ENCODE measurements at places on chromosomes 5 and 9.

DNA sequence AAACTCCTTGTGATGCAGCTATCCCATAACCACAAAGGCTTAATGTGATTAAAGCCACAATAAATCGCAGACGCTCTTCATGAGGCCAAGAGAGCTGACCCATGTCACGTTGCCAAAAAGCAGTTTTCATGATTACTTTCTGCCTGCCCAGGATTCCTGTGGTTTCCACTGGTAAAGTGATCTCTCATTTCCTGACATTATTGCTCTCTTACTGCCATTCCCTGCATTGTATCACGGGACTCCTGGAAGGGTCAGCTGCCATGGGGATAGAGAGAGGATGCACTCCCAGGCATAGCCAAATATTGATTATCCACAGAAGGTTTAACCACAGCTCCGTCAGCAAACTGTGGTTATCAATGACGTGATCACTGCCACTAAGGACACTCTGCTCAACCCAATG, 103.8 kb upstream of the SLC1A3 start:
- no peak for DNase-seq

DNA sequence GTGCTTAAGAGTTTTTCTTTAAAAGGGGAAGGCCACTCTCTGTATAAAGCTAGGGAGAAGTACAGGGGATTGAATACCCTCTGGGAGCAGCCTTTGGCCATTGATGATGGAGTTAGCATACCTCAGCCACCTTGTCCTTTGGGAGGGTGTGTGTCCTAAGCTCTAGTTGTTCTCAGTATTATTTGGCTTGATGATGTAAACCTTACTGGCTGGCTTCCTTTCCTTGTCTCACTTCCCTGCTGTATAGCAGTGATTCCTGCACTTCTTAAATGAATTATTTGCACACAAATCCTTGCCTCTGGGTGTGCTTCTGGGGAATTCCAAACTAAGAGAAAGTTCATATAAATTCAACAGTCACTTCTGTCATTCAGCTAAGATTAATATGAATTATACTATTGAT, 234.9 kb upstream of the RIOK2 start:
- DNase-seq, result no peak

DNA sequence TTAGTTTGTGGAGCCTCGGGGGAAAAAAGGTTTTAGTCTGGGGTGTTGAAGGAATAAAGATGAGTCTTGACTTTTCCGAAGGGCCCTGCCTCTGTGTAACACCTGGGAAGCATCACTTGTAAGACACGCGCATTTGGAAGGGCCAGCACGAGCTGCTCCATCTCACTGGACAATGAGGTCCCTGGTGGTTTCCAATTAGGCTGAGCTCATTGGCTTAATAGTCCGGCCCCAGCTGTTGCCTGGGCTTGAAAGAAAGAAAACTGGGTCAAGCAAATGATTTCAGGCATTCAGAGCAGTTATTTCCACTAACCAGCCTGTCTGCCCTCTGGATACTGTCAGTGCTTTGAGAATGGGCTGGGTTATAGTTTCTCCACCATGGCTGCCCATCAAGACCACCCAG, 64.5 kb downstream of the NSUN2 start:
- DNase-seq, result no peak

- DNase-seq, result no peak
Measured at GRCh38 chr5:120545951-120546350, 81.9 kb downstream of the PRR16 start.

DNA sequence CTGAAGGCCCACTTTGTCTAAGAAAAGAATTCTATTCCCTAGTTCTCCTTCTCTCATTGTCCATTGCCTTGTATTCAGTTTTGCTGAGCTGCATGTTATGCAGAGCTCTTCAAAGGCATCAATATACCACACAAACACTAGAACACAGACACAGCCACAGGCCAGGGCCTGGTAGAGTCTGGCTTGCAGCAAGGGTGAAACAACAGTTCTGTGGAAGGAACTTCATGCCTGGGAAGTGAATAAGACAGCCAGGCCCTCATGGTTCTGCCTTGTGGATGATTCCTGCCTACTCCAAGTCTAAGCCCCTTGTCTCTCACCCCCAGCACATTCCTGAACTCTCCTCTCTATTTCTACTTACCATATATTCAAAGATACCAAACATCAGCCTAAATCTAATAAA, 30.8 kb downstream of the KLHL3 start:
- DNase-seq, result no peak

DNA sequence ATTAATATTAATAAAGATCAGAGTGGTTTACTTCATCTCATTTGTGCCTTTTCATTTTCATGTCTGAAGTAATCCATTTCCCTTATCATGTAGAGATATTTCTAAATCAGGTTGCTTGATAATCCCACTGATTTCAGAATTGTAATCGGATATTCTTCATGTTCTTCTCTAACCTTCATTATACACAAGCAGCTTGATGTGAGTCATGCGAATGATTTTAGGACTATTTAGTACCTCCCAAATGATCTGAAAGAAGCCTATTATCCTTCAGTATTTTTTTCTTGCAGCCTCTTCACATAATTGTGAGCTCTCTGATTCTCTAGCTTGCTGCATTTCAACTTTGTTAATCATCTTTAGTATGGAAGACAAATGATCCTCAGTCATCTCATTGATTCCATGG, 182.0 kb downstream of the GIN1 start:
- DNase-seq, result no peak

DNA sequence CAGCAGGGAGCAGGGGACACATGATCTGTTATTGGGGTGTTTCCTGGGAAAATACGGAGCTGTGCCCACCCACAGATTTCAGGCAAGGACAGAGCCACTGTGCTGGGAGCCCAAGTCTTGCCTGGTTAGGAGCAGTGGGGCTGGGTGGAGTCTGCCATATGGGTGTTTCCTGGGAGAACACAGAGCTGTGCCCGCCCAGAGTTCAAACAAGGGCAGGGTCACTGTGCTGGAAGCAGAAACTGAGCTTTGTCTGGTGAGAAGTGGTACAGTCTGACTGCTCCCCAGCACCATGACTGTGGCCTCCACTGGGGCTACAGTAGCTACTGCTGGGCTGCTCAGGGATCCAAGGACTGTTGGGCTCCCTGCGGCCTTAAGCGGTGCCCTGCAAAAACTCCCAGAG, 135.5 kb downstream of the MCTP1 start:
- DNase-seq, result no peak

DNA sequence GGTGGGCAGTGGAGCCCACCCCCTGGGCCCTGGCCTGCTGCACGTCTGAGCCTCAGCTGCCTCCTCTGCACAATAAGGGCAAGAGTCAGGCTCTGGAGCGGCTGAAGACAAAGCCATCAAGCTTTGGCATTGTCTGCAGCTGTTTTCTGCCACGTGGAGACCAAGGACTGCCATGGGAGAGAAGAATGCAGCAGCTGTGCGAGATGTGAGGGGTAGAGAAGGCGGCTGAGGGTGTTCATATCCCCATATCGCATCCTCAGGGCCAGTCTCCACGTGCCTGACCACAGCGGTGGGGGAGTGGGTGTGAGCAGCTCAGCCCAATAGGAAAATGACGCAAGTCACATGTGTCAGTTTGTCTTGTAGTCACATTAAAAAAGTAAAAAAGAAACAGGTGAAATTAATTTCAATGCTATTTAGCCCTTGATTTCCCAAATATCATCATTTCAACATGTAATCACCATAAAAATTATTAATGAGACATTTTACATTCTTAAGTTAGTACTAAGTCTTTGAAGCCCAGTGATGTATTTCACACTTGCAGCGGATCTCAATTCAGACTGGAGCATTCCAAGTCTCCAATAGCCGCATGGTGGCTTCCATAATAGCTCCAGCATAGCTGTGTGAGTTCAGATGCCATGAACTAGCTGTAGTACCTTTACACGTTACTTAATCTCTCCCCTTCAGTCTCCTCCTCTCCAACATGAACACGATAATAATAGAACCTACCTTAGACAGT, 6.6 kb downstream of the C1QTNF2 start:
- DNase-seq, result no peak

DNA sequence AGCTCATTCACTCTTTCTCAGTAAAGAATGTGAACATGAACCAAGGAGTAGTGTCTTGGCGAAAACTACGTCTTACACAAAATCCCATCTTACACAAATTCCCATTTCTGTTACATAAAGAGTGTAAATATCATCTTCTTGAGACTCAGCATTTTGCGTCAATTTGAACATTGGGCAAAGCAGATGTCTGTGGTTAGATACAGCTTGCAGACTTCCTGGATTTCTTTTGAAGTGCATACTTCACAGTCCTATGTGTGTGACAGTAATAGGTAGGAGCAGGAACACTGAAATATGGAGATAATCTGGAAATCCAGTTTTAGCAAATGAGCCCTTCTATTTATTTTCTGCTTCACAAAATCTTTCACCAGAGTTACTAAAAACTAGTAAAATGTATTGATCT, 58.8 kb downstream of the C6 start:
- DNase-seq, result no peak

DNA sequence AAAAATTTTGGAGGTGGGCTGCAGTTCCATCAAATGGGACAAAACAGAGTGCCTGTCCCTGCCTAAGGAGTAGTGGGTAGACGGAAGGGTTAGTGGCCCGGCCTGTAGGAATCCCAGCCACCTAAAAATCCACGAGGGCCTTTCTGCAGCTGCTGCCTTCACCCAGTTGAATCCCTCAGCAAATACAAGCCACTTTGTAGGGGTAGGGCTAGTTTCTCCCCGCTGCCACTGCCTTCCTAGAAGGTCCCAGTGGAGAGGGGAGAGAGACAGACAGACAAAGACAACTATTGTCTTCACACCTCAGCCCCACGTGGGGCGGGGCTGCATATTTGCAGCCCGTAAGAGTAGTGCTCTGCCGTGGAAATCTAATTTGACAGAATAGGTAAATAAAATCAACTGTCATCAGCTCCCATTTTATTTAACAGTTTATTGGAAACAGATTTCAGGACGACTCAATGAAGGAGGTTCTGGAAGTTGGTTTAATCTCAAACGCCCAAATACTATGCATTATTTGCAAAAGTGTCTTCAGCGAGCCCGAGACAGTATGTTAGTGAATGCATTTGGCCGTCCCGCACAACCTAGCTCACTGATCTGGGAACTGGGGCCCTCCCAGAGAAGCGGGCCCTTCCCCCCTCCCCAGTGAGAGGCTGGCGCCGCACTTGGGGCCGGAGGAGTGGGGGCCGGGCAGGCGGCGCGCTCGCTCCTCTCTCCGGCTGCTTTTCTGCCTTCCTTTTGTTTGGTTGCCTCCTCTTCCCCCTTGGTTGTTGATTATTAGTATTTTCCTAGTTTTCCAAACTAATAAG, 67.6 kb upstream of the TBCA start:
- DNase-seq, result no peak

DNA sequence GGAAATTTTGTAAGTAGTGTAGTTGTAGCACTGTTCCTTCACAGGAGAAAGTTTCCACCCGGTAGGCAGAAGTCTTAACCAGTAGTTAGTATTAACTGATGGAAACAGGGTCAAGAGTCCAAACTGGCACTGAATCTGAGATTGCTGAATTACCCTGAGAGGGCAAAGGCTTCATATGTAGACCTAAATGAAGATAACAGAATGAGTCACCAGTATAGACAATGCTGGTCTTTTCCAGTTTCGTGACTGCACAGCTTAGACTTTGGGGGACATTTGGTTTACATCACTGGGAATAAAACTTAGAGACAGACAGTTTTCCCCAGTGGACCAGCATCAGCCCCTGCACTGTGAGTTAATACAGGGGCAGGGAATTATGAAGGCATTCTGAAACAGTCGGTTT, 60.5 kb downstream of the PCSK5 start:
- no peak for DNase-seq

GRCh38 chr9:124660341-124660801, 110.7 kb downstream of the NR6A1 start:
- DNase-seq, result peak; percentile 6

- no peak for DNase-seq
Measured at GRCh38 chr5:81303563-81303962, 2.2 kb downstream of the ZCCHC9 start.
